ENCODE measurements at places on chromosomes 5 and 9. TPM values are rescaled to one million over a fixed set of nuclear protein-coding genes. Genes with fewer than 3 reads are reported as not detected.

DNA sequence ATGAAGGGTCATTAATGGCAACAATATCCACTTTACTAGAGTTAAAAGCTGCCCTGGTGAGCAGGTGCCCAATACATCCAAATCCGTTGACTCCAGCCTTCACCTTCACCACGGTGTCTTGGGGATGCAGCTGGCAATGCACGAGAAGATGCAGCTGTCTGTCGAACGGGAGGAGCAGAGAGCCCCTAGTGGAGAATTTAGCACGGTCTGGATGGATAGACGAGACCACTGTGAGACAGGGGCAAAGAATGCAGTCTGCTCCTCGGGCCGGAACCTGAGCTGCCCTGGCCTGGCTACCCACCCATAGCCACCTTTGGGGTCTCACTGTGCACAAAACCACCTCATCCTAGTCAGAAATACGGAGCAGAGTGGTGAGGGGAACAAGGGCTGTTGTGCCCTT is 35.1 kb downstream of the ADRA1B start:
- H3K36me3 ChIP-seq = no peaks in the 10 kb centered on the region
- H3K27ac ChIP-seq = no peak overlapping the region
- DNase-seq = no peak
- no peaks in the 10 kb centered on the region for H3K4me1 ChIP-seq

DNA sequence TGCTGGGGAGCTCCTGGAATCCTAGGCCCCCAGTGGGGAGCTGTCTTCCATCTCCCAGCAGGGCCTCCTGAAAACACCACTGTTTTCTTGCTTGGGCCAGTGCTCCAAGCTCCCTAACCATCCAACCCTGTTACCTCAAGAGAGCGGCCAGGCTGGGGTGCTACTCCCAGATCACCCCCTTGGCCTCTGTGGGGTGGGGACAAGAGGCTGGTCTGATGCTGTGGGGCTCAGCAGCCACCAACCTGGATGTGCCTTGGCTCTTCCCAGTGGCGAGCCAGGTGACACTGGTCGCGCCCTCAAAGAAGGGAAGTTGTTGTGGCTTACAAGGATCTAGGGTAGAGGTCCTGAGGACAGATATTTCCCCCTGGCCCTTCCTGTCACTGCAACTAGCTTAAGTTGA is 49.0 kb downstream of the SECISBP2 start:
- no peaks in the 10 kb centered on the region for H3K36me3 ChIP-seq
- no peaks in the 10 kb centered on the region for H3K27me3 ChIP-seq
- no peaks in the 10 kb centered on the region for H3K4me1 ChIP-seq
- no peak overlapping the region for H3K4me3 ChIP-seq

- H3K27ac ChIP-seq = no peak overlapping the region
- no peaks in the 10 kb centered on the region for H3K36me3 ChIP-seq
Observed at GRCh38 chr9:119221276-119221675, 148.0 kb downstream of the BRINP1 start.

BRINP1 gene
- 4.0 TPM for total RNA-seq
